ENCODE measurements at places on chromosomes 12 and 14.
A peak's percentile ranks its signal among the peaks of the same experiment; 100 is the strongest.

- DNase-seq, result no peak
Measured at GRCh38 chr14:65631040-65631439, 218.5 kb downstream of the FUT8 start.

DNA sequence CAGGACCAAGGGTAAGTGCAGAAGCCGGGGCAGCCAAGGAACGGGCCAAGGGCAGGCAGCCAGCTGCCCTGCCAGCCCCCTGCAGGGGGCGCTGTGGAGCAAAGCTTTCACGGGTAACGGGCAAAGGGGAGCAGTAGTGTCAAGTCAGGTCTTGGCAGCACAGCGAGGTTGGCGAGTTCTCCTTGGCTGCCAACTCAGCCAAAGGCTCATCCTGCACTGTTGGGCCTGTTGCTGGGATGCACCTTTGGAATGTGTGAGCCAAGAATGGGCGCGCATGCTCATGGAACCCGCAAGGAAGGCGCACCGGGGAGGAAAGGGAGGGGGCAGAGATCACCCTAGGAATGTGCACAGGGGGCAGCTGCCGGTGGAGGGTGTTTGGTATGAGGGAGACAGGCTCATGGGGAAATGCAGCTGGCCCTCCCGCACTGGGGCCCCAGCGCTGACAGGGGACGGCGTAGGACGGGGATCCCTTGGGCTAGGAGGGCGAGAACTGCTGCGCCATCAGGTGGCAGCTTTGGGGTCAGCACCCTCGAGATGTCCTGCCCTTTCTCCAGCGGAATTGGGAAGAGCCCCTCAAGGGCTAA, 138.0 kb downstream of the ASCL4 start:
- DNase-seq, result peak; percentile 25

DNA sequence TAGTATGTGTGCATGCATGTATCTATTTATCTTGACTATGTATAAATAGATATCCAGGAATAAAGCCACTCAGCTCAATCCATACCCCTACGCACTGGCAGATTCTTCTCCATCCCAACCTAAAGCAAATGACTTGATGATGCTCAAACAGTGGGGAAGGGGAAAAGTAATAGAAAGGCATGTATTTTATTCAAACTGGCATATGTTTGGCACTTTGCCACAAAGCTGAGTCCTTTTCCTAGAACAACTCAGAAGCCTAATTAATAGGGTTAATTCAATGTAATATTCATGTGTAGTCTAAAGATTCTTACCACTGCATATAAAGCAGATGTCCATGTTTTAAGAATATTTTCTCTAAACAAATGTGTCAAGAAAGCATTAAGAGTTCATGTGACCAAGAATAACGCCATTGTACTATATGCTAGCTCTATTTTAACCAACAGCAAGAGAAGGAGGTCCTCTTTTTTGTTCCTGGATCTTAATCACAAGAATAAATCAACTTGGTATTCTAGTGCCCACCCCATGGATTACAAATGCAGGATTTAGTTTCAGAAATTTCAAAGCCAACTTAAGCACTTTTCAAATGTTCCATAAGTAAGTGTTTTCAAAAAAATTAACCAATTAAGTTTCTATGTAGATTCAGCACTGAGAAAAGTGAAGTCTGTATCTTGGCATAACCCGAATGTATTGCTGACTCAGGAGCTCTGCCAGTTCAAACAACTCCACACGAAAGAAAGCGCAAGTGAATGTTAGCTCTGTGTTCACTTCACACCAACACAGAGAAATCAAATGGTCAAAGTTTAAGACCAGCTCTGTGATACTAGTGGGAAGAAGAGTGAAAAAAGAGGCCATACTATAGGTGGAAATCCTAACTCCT, 233.6 kb downstream of the MED13L start:
- DNase-seq, result no peak

- DNase-seq, result no peak
Measured at GRCh38 chr14:68249661-68250451, 430.3 kb downstream of the RAD51B start.

GRCh38 chr12:54265364-54265812, 14.5 kb downstream of the CBX5 start:
- DNase-seq, result no peak

DNA sequence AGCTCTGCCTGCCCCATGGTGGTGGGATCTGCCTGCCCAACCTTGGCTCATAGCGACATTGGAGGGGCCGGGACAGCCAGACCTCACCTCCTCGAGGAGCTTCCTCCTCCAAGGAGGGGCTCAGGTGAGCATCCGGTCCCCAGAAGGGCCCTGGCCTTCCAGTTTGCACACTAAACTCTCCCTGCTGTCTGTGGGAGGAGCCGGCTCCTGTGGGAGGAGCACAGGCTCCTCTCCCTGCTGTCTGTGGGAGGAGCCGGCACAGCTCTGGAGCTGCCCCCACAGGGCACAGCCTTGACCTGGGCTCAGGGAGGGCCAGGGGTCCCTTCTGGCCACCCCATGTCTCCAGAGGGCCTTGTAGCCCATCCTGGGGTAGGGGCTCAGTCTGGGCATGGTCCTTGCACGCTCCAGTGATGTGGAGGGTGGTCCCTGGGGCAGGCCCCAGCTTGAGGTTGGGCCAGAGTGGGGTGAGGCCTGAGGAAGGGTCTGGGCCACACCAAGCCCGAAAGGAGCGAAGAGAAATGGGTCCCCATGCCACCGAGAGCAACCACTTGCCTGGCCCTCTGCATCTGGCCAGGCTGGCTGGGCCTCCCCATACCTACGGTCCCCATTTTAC, 147.5 kb upstream of the C14orf180 start:
- no peak for DNase-seq

GRCh38 chr14:91342206-91342760, 75.3 kb downstream of the CCDC88C start:
- no peak for DNase-seq

DNA sequence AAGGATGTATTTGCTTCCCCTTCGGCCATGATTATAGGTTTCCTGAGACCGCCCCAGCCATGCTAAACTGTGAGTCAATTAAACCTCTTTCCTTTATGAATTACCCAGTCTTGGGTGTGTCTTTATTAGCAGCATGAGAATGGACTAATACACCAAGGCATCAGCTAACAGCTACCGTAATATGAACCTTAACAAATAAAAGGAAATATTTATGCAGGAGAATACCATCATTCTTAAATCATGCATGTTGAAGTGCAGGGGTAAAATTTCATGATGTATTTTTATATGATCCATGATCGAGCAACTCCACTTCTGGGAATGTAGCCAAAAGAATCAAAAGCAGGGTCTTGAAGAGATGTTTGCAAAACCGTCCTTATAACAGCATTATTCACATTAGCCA, 379.0 kb downstream of the NPAS3 start:
- DNase-seq, result no peak

DNA sequence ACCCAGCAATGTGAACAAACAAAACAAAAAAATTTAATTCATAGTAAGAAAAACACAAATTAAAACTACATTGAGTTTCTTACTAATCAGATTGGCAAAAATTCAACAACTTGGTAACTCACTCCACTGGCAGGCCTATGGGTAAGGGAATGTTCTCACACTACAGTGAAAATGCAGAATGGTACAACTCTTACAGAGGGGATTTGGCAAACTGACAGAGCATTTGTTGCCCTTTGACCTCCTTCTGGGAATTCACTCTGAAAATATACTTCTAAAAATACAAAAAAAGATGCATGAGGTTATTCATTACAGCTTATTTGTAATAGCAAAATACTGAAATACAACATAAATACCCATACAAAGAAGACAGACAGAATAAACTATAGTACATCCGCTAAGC, 32.8 kb downstream of the ABCD2 start:
- DNase-seq, result no peak

DNA sequence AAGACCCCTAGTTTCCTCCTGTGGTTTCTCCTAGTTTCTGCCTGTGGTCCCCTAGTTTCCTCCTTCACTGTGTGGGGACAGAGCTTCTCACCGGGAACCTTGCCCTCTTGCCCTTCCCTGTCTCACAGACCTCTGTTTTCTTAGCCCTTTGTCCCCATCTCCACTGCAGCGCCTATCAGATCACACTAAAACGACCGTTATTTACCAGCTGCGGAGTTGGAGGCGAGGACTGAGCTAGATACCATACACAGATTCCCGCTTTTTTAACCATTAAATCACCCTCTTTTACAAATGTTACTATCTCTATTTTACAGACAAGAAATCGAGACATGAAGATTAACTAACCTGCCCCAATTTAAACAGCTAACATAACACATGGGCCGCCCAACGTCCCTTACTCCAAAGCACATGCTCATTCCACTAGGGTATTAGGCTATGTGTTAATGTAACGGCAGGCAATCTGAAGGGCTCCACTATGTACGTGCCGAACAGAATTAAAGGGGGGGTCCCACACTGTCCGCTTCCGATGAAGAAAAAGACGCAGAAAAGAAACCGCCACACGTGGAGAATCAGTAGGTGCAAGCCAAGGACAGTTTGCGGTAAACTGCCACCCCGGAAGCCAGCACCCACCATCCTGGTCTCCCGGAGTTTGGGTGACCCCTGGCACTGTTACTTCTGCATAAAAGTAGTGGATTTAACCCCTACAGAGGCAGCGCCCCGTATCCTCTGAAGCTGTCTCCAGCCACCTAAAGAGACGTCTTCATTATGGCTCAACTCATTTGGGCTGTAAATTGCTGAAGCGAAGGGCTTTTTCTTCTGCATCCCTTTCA, 1.9 kb upstream of the FKBP4 start:
- no peak for DNase-seq

- DNase-seq, result no peak
Measured at GRCh38 chr12:32402946-32403345, 3.6 kb downstream of the FGD4 start.

GRCh38 chr12:108373111-108373510, 34.0 kb upstream of the CMKLR1 start:
- no peak for DNase-seq

DNA sequence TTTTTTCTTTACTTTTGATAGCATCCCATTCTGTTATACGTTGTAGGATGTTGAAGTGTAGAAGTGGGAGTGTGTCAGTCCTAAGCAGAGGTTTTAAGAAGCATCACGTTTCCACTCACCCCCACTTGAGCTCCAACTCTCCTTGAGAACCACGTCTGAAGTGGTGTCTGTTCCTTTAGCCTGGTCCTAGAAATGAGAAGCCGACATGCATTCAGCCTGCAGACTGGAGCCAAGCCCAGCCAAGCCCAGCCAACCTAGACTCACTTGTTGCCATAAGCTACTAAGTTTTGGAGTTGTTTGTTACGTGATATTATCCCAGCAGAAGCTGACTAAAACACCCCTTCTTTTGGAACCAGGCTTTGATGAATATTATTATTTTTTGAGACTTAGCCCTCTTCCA, 4.4 kb upstream of the ELK3 start:
- no peak for DNase-seq

DNA sequence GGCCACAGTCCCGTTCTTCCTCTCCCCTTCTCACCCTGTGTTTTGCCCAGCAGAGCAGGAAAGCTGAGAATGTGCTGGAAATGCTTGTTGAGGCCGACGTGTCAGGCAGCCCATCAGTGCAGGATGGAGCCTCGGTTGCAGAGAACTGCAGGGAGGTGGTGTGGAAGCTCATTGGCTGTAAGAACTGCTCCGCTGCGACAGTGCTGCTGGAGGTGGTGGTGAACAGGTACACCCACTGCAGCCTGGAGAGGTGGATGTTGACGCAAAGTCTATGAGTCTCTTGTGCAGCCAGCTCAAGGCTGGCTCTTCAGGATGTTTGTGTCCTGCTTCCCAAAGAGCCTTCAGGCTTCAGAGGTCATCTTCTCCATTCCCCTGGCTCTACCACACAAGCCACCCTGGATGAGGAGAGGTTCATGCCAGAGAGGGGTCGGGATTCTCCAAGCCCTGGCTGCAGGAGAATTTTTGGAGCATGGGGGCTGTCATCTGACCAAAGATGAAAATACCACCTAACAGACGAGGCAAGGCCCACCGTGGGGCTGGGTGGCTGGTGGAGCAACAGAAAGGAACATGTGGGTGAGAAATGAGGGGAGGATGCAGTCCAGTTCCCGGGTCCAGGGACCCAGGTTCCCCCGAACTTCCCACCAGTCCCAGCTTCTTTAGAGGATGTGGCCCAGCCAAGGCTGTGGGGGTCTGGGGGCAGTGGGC, 174.1 kb upstream of the PRMT8 start:
- no peak for DNase-seq

- no peak for DNase-seq
Measured at GRCh38 chr12:80183939-80184338, 84.6 kb downstream of the OTOGL start.

GRCh38 chr14:86035882-86036281, 505.9 kb downstream of the FLRT2 start:
- no peak for DNase-seq

DNA sequence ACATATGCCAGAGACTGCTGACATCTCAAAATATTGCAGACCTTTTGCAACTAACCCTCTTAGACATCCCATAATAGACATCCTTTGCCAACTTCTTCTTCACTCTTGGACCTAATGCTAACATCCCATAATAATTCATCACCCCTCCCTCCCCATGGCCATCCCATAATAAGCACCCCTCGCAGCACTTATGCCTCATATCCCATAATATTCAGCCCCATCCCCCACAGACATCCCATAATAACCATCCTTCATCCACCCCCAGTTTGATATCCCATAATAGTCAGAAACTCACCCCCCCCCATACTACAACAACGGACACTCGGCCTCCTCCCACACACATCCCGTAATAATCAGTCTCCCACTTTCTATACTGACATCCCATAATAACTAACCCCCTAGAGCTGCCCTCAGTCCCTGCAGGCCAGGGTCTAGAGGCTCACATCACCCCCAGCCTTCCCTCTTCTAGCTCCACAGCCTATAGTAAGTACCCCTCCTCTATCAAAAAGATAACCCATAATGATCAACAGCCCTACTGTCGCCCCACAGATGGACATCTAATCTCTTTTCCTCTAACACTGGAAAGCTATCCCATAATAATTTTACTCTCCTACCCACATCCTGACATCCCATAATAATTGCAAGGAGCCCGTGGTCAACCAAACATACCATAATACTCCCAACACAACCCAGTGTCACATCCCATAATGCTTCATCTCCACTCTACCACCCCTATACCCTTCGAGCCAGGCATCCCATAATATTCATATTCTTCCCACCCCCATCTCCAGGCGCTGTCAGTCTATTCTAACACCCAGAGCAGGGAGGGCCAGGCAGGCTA, 792 bp upstream of the CHD4 start:
- no peak for DNase-seq

GRCh38 chr12:44531320-44531971, 344.7 kb downstream of the NELL2 start:
- no peak for DNase-seq

GRCh38 chr14:20730891-20731290, 14.8 kb upstream of the EDDM3A start:
- no peak for DNase-seq

GRCh38 chr12:81329085-81329484, 251.2 kb downstream of the ACSS3 start:
- no peak for DNase-seq

DNA sequence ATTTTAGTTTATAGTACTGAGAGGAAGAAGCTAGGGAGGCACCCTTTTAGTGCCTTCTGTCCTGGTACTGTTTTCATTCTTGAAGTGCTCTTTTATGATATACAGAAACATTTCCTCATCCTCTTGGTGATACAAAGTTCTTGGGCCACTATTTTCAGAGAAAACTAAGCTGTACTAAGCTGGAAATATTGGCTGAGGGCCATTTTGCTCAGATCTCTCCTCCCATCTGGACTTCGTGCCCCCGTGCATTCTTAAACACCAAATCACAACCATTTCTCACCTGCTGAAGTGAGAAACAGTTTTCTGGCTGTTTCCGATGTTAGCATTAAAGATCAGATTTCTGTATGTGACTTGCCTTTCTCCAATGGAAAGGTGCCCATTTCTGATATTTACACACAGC, 158.9 kb downstream of the FBXL14 start:
- no peak for DNase-seq

- DNase-seq, result no peak
Measured at GRCh38 chr14:77084985-77085384, 13.1 kb upstream of the CIPC start.
